ENCODE measurements at places on chromosomes 1 and 21.
A peak's percentile ranks its signal among the peaks of the same experiment; 100 is the strongest.

- no peak for DNase-seq
These were observed 10.6 kb downstream of the ZBTB17 start for GRCh38 chr1:15965228-15965767.

GRCh38 chr1:118488787-118489186 is 303.8 kb upstream of the SPAG17 start:
- DNase-seq, result no peak

GRCh38 chr1:58303841-58304240 is 242.7 kb downstream of the OMA1 start:
- DNase-seq, result no peak

GRCh38 chr1:211198880-211199279 is 60.3 kb upstream of the RCOR3 start:
- no peak for DNase-seq

DNA sequence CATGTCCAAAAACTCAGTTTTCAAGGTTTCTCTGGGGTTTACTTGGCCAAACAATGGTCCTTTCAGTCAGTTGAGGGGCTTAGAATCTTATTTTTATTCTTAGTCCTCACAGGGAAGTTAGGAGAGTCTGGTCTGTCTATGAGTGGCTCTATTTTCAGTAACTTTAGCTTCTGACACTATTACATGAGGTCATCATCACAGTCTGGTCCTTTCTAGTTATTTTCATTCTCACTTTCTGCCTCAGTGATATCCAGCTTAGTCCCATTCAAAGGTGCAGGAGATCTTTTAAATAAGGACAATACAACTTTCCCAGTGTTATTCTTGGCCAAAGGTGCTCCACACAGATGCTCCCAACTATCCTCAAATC is 30.0 kb upstream of the FGGY start:
- no peak for DNase-seq

DNA sequence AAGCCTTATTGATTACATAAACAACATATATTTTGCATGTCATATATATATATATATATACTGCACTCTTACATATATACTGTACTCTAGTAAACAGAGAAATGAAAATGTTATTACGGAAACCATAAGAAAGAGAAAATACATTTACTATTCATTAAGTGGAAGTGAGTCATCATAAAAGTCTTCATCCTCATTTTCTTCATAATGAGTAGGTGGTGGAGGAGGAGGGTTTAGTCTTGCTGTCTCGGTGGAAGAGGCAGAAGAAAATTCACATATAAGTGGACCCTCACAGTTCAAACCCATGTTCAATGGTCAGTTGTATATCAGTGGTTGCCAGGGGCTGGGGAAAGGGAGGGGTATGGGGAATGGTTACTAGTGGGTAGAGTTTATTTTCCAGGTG is 8.0 kb upstream of the IFNLR1 start:
- DNase-seq, result no peak

GRCh38 chr21:38389354-38389676 is 109.0 kb downstream of the ERG start:
- DNase-seq, result no peak

- DNase-seq, result no peak
These were observed 338.8 kb downstream of the MATN1 start for GRCh38 chr1:30384286-30385245.

DNA sequence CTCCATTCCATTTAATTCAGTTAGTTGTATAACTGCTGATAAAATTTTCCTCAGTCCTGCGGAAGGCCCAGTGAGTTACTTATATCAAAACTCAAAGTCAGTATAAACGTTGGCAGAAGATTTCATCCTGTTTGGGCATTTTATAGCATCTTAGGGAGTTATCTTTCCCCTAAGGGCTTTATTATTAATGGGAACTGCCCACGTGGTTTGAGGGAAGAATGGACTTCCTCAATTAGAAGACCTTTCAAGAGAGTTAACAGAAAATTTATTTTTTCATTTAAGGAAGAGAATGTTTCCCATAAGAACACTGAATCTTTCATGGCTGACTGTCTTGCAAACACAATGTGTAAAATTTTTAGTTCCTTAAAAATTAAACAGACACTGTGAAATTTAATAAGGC is 400.1 kb downstream of the NEGR1 start:
- no peak for DNase-seq

DNA sequence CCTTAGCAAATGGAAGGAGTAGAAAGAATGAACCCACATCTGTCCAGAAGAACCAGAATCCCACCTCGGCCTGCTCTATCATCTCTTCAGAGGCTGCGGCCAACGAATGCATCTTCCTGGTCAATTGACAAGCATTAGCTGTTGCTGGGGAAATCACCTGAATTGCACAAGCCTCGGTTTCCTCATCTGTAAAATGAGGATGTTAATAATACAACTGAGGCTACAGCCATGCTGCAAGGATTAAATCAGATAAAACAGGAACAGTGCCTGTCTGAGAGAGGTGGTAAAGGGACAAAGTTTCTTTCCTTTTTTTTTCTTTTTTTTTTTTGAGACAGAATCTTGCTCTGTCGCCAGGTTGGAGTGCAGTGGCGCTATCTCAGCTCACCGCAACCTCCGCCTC is 99.8 kb downstream of the KIF14 start:
- no peak for DNase-seq

- no peak for DNase-seq
These were observed 50.4 kb downstream of the SLC16A1 start for GRCh38 chr1:112905395-112906149.

DNA sequence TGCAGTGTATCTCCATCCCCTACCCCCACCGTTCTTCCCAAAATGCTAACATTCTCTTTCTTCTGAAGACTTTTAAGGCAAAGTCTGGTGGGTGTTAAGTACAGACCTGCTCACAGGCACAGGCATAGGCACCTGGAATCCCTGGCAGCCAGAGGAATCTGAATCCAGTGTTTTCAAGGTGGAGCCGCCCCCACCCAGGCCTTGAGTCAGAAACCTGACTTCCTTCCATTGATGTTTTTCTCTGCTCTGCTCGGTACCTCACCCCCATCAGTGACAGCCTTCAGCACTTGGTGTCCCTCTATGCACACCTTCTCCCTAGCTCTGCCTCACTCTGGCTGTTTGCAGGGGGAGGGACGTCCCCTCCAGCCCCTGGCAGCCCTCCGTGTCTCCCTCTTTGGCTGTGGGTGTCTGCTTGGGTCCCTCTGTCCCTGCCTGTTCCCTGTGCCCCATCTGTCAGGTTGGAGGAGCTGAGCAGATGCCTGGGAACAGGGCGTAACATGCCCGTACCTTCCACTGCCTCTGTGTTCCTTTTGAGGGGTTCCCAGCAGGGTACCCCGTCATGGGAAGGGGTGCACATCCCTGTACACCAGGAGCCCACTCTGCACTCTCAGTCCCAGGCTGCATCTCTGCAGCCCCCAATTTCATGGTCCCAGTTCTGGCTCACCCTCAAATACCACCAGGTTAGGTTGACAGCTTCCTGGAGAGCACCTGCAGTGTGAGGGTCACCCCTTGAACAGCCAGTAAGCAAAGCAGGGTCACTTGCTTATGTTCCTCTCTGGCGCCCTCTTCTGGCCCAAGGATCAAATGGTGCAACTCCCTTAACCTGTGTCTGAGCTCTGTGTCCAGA is 6.7 kb downstream of the NCDN start:
- peak; percentile 72 for DNase-seq

DNA sequence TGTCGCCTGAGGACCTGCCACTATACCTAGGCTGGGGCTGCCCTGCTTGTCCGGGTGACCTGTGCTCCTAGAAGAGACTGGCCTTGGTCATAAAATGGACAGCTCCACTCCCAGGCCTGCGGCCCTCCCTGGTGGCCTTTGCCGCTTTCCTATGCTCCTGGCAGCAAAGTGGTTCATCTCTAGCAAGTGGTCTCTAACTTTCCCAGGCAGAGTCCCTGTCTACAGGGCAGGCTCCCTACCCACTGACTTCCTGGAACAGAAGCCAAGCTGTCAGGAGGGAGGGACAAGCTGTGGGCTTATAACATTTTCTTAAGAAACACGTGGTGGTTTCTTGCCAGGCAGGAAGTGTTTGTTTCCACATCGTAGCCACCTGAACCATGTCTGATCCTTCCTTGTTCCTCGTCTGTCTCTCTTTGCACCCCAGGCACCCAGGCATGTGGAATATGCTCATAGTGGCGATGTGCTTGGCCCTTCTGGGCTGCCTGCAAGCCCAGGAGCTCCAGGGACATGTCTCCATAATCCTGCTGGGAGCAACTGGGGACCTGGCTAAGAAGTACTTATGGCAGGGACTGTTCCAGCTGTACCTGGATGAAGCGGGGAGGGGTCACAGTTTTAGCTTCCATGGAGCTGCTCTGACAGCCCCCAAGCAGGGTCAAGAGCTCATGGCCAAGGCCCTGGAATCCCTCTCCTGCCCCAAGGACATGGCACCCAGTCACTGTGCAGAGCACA is 10.1 kb downstream of the H6PD start:
- no peak for DNase-seq

- DNase-seq, result no peak
These were observed 79.5 kb upstream of the BACH1 start for GRCh38 chr21:29219165-29219770.

GRCh38 chr1:11898831-11899467 is 27.3 kb downstream of the KIAA2013 start:
- DNase-seq, result no peak

DNA sequence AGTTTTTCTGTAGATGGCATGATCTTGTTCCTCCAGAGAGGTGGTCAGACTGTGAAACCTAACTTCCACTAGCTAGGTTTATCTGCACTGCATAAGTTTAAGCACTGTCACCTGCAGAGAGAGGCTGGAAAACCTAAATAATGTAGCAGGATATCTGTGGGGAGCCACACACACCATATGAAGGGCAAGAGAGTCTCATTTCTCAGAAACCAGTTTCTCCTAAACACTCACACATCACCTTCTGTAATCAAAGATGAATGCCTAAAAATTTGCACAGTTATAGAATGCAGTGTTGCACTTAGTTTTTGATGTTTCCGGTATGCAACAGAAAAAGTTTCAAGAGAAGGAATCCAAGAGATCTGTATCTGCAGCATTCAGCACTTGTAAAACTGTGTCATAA is 654.6 kb downstream of the ADGRL2 start:
- DNase-seq, result no peak

GRCh38 chr21:42027822-42028765 is 17.9 kb upstream of the ZBTB21 start:
- no peak for DNase-seq

DNA sequence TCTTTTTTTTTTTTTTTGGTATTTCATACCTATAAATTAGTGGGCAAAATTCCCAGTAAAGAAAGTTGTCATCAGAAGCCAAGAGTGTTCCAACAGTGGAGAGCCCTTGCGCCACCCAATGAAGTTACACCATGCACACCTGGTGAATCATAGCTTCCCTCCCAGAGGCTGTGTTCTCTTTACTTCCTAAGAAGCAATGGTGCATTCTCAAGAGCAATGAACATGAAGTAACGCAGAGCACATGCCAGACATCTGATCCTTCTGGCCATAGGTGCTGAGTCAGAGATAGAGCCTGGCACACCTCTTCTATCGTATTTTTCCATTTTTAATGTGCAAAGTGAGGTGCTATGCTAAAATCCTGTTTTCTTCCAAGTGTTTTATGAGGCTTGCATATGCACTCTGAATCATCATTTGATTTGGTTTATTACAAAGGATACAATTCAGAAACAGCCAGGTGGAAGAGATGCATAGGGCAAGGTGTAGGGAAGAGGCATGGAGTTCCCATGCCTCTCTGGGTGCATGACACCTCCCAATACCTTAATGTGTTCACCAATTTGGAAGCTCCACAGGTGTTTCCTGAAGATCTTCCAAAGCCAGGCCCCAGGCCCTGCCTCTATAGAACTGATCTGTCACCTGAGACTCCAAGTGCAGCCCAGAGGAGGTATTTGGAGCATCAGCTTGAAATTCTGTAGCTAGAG is 408.0 kb downstream of the SIPA1L2 start:
- DNase-seq, result no peak

DNA sequence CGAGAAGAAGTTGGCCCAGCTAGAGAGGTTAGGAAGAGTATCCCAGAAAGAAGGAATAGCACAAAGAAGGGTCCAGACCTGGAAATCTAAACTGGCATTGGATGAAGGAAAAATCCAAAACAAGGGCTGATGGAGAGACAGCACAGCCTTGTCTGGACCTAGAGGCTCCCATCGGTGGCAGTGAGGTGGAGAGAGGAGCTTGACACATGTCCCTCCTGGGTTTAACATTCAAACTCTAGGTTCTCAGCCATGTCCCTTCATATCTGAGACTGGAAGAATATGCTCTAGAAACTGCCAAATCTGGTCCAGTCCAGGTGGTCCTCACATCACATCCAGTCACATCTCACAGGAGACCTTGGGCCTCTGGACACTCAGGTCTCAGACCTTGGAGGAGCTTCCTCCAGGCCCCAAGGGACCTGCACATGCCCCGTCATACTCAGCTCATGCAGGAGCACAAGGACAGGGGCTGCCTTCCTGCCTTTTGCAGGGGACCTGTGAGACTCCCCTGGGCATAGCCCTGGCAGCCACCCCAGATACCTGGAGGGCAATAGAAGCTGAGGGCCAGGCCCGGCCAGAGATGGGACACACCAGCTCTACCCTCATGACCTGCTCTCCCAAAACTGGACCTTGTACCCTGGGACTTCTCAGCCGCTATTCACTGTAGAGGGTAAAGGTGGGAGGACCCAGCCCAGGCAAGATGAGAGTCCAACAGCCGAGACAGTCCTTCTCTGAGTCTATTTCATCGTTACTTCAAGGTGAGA is 7.5 kb downstream of the TMEM125 start:
- DNase-seq, result no peak

- DNase-seq, result no peak
These were observed 65.3 kb upstream of the COL6A1 start for GRCh38 chr21:45916011-45916840.

DNA sequence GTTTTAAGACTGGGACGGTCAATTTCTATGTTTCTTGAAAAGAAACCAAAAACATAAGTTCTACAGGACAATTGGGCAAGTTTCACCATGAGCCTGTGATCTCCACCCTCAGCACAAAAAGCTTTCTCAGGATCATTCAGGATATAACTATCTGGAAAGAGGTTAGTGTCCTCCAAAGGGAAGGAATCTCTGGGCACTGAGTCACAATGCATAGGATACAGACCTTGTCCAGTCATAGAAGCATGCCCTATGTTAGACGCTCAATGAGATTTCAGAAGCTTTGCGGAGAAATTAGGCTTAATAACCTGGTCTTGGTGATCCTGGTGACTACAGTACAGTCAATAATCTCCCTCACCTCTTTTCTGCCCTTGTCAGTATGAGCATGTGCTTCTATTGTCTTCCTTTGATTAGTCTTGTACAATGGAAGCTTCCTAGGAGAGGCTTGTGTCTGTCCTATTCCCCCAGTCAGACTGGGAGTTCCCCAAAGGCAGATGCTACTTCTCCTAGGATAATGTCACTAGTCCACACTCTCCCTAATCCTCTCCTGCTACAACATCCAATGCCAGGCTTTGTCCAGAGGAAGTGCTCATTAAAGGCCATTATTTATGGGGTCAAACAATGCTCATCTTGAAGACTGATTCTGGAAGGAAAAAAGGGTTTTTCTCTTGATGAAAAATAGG is 97.4 kb downstream of the KCNH1 start:
- DNase-seq, result no peak

GRCh38 chr21:44681861-44682579 is at the start of gene KRTAP12-1:
Gene KRTAP12-1 (minus strand): TSS chr21:44682163. CDS start chr21:44682123, 40 bp downstream.
- peak; percentile 93 for DNase-seq

Data from NCI-H1417 (cell line).